ENCODE measurements at places on chromosomes 3 and 15. TPM values are rescaled to one million over a fixed set of nuclear protein-coding genes. Genes with fewer than 3 reads are reported as not detected.

- no peaks in the 10 kb centered on the region for H3K36me3 ChIP-seq
- no peak for DNase-seq
- no peaks in the 10 kb centered on the region for H3K27me3 ChIP-seq
- no peak overlapping the region for H3K4me3 ChIP-seq
- H3K27ac ChIP-seq, result no peak overlapping the region
Measured at GRCh38 chr3:149448331-149448831, 26.1 kb upstream of the TM4SF4 start.

DNA sequence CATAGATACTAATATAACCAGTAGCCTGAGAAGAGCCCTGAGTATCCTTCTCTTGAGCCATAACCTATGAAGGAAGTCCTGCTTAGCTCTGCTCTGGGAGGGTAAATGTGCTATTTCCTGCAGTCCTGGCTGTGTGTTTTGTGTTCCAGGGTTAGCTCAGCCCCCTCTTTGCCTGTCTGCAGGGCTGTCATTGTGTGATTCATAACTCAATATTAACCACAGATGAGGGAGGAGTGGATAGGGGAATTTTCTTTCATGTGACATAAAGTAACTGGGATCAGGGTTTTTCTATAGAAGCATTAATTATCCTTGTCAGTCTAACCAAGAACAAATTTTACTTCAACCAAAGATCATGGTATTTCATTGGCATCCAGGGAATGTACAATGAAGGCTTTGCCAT lies 183.3 kb upstream of the ZBTB20 start:
- no peaks in the 10 kb centered on the region for H3K36me3 ChIP-seq
- no peaks in the 10 kb centered on the region for H3K27me3 ChIP-seq

DNA sequence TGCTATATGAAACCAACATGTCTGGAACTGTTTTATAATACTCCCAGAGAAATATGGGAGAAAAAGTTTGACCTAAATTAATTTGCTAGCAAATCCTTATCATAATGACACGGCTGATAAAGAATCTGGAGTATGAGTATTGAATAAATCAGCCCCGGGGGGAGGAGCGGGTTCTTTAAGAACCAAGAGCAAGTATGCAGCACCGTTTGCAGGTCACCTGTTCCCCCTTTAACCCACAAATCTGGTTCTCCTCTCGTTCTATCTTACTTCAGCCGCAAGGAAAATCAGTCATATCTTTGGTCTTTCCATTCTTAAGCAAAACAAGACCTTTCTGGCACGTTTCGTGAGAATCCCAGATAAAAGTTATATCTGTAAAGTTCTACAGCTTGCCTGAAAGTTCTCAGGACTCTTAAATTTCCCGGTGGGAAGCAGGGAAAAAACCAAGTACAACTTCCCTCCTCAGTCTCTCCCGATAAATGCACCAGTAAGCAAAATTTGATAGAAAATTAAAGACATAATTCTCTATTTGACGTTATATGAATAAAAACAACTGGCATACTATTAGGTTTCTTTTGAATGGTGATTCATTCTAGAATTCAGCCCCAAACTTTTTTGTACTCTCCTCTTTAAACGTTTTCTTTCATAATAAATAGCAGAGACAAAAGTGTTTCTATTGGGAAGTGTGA lies 348.6 kb downstream of the ZBBX start:
- no peak overlapping the region for H3K4me3 ChIP-seq
- H3K27me3 ChIP-seq, result no peaks in the 10 kb centered on the region
- no peak for DNase-seq
- no peak overlapping the region for H3K27ac ChIP-seq
- H3K4me1 ChIP-seq, result no peaks in the 10 kb centered on the region

DNA sequence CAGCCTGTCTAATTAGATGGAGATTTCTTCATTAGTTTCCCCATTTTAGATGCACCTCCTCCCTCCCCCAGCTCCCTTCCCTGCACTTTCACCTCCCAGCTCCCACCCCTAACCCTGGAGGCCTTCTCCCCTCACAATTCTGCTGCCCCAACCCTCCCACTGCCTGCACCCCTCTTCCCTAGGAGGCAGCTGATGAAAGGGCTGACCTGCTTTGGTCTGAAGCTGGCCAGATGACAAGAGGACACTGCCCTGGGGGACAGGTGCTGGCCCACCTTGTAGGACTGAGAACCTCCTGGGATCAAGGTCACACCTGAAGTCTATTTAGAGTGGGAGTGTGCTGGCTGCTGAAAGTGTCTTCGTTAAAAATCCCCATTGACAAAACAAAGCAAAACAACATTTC lies 259.4 kb downstream of the TLE3 start:
- no peaks in the 10 kb centered on the region for H3K4me1 ChIP-seq
- peaks cover 3% of the 10 kb centered on the region for H3K27me3 ChIP-seq
- H3K27ac ChIP-seq, result no peak overlapping the region
- no peak overlapping the region for H3K4me3 ChIP-seq
- no peaks in the 10 kb centered on the region for H3K36me3 ChIP-seq

DNA sequence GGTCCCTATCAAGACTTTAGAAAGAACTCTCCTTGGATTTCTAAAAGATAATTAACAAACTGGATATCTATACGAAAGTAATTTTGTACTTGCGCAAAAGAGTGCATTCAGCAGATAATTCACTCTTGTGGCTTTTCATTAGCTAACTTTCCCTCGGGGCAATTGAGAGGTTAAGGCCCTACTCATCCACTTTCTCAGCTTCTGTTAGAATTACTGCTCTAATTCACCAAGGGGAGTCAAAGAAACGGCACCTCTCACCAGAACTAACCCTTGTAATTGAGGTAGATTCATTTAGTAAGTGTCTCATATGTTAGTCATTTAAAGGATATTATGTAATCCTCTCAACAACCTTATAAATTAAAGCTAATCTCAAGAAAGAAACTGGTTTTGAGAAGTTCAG lies 22.5 kb upstream of the MB21D2 start:
- DNase-seq, result no peak
- no peak overlapping the region for H3K4me3 ChIP-seq
- H3K27me3 ChIP-seq, result peaks cover 2% of the 10 kb centered on the region
- no peaks in the 10 kb centered on the region for H3K36me3 ChIP-seq

- no peak for DNase-seq
- no peaks in the 10 kb centered on the region for H3K4me1 ChIP-seq
- no peaks in the 10 kb centered on the region for H3K27me3 ChIP-seq
- H3K36me3 ChIP-seq, result no peaks in the 10 kb centered on the region
- no peak overlapping the region for H3K27ac ChIP-seq
Measured at GRCh38 chr3:106403371-106404145, 534.7 kb upstream of the CBLB start.

GRCh38 chr3:54139630-54140029 lies 17.3 kb downstream of the CACNA2D3 start:
- no peak overlapping the region for H3K27ac ChIP-seq
- DNase-seq, result no peak
- H3K36me3 ChIP-seq, result no peaks in the 10 kb centered on the region
- no peak overlapping the region for H3K4me3 ChIP-seq

DNA sequence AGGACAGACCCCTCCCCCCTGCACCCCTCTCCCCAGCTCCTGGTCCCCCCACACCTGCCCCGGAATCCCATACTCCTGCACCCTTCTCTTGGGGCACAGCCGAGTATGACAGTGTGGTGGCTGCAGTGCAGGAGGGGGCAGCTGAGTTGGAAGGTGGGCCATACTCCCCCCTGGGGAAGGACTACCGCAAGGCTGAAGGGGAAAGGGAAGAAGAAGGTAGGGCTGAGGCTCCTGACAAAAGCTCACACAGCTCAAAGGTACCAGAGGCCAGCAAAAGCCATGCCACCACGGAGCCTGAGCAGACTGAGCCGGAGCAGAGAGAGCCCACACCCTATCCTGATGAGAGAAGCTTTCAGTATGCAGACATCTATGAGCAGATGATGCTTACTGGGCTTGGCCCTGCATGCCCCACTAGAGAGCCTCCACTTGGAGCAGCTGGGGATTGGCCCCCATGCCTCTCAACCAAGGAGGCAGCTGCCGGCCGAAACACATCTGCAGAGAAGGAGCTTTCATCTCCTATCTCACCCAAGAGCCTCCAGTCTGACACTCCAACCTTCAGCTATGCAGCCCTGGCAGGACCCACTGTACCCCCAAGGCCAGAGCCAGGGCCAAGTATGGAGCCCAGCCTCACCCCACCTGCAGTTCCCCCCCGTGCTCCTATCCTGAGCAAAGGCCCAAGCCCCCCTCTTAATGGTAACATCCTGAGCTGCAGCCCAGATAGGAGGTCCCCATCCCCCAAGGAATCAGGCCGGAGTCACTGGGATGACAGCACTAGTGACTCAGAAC lies 9.8 kb downstream of the MAP1A start:
- H3K27me3 ChIP-seq, result no peaks in the 10 kb centered on the region
- peaks cover 18% of the 10 kb centered on the region for H3K4me1 ChIP-seq
- peaks cover 8% of the 10 kb centered on the region for H3K36me3 ChIP-seq
- DNase-seq, result no peak
- H3K4me3 ChIP-seq, result no peak overlapping the region

DNA sequence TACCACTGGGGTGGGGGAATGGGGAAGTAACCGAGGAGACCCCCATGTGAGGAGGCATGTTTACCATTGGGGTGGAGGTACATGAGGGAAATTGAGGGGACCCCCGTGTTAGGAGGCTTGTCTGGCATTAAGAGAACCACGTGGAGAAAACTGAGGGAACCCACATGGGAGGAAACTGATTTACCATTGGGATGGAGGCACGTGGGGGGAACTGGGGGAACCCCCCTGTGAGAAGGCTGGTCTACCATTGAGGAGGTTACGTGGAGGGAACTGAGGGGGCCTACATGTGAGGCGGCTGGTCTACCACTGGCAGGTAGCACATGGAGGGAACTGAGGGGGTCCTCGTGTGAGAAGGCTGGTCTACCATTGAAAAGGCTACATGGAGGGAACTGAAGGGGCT lies 159.4 kb downstream of the FBLN2 start:
- H3K36me3 ChIP-seq, result no peaks in the 10 kb centered on the region
- no peak overlapping the region for H3K27ac ChIP-seq
- DNase-seq, result peak; percentile 1
- H3K27me3 ChIP-seq, result no peaks in the 10 kb centered on the region

The DISP2 gene
- 0.18 TPM for total RNA-seq

The LAMB2 gene
- not detected for total RNA-seq

The ARF4 gene
- 68.9 TPM for total RNA-seq

The HHATL gene
- total RNA-seq, result not detected

The OXTR gene
- total RNA-seq, result 0.73 TPM

Data from activated CD4-positive, alpha-beta memory T cell treated with anti-CD3 and anti-CD28 coated beads, Interleukin-2, amount 10 ng/mL, durations not matched to agents 7 days and 5 days (primary cell).